ENCODE measurements at places on chromosomes 16 and 17. TPM values are rescaled to one million over a fixed set of nuclear protein-coding genes. Genes with fewer than 3 reads are reported as not detected.

- peak overlapping the region; percentile 51 for H3K27ac ChIP-seq
- no peaks in the 10 kb centered on the region for H3K27me3 ChIP-seq
- H3K36me3 ChIP-seq, result peaks cover 17% of the 10 kb centered on the region
- no peak for DNase-seq
- no peak overlapping the region for H3K4me3 ChIP-seq
These were observed 9.3 kb downstream of the HS3ST3A1 start for GRCh38 chr17:13592427-13592826.

Gene NOL3
- 7.0 TPM for total RNA-seq

- H3K36me3 ChIP-seq, result no peaks in the 10 kb centered on the region
- H3K27me3 ChIP-seq, result no peaks in the 10 kb centered on the region
- no peak for DNase-seq
- H3K4me3 ChIP-seq, result no peak overlapping the region
These were observed 182.3 kb upstream of the GSE1 start for GRCh38 chr16:85430523-85431421.

Gene PLCG2
- 8.6 TPM for total RNA-seq

- H3K36me3 ChIP-seq, result peaks cover 51% of the 10 kb centered on the region
- no peaks in the 10 kb centered on the region for H3K4me1 ChIP-seq
- H3K27ac ChIP-seq, result no peak overlapping the region
- H3K27me3 ChIP-seq, result no peaks in the 10 kb centered on the region
These were observed 13.9 kb downstream of the EIF4A3 start for GRCh38 chr17:80132906-80133625.

DNA sequence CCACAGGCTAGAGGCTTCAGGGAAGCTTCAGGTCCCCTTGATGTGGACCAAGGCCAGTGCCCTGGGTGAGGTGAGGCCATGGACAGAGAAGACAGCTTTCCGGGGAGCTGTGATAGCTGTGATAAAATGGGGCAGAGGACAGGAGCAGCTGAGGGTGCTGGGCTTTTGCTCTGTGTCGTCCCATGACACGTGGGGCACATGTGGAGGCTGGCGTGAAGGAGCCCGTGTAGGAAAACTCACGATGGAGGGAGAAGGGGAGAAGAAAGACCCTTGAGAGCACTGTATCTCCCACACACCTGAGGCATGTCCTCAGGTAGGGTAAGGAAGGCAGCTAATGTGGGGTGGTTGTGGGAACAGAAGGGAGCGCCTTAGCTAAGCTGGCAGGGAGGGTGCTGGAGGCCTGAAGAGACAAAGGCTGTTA is 21.3 kb downstream of the B9D1 start:
- no peak overlapping the region for H3K27ac ChIP-seq
- H3K36me3 ChIP-seq, result no peaks in the 10 kb centered on the region
- no peak for DNase-seq
- no peaks in the 10 kb centered on the region for H3K27me3 ChIP-seq

Gene MPV17L
- 0.11 TPM for total RNA-seq

- H3K27me3 ChIP-seq, result no peaks in the 10 kb centered on the region
- H3K4me3 ChIP-seq, result peak overlapping the region; percentile 27
- peak; percentile 77 for DNase-seq
- peaks cover 66% of the 10 kb centered on the region for H3K4me1 ChIP-seq
- peak overlapping the region; percentile 85 for H3K27ac ChIP-seq
These were observed 4.4 kb downstream of the KDM6B start for GRCh38 chr17:7838090-7839075.

DNA sequence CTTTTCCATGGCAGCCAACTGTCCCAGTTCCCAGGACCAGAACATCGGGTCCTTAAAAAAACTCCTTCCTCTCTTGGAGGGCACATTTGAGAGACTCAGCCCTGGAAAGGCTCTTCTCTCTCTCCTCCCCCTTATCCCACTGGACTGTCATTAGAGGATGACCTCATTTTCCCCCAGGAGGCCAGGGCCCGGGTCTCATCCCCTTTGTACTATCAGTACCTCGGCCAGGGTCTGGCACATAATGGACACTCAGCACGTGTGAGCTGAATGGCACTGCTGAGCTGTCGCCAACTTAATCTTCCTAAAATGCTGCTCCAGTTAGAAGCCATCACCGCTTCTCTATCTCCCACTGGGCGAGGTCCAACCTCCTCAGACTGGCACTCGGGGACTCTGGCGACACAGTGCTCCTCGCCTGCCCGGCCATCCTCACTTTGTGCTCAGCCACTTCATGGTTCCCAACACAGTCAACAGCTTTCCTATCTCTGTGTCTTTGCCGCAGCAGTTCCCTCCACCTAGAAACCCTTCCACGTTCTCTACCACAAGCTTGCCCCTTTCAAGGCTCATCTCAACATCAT is 3.6 kb upstream of the RHBDL3 start:
- no peak overlapping the region for H3K4me3 ChIP-seq
- H3K36me3 ChIP-seq, result no peaks in the 10 kb centered on the region
- H3K27me3 ChIP-seq, result peaks cover 64% of the 10 kb centered on the region

Gene CDH16
- not detected for total RNA-seq

GRCh38 chr17:68851890-68852289 is 103.3 kb downstream of the ABCA8 start:
- no peak for DNase-seq
- H3K27ac ChIP-seq, result no peak overlapping the region
- no peaks in the 10 kb centered on the region for H3K27me3 ChIP-seq
- H3K36me3 ChIP-seq, result no peaks in the 10 kb centered on the region

Gene KRT36
- not detected for total RNA-seq

Gene AARSD1
- 56.8 TPM for total RNA-seq

GRCh38 chr16:57648581-57649442 is 19.3 kb upstream of the ADGRG3 start:
- DNase-seq, result peak; percentile 91
- H3K4me3 ChIP-seq, result no peak overlapping the region
- H3K36me3 ChIP-seq, result no peaks in the 10 kb centered on the region
- H3K4me1 ChIP-seq, result peaks cover 13% of the 10 kb centered on the region
- no peak overlapping the region for H3K27ac ChIP-seq
- peaks cover 5% of the 10 kb centered on the region for H3K27me3 ChIP-seq

DNA sequence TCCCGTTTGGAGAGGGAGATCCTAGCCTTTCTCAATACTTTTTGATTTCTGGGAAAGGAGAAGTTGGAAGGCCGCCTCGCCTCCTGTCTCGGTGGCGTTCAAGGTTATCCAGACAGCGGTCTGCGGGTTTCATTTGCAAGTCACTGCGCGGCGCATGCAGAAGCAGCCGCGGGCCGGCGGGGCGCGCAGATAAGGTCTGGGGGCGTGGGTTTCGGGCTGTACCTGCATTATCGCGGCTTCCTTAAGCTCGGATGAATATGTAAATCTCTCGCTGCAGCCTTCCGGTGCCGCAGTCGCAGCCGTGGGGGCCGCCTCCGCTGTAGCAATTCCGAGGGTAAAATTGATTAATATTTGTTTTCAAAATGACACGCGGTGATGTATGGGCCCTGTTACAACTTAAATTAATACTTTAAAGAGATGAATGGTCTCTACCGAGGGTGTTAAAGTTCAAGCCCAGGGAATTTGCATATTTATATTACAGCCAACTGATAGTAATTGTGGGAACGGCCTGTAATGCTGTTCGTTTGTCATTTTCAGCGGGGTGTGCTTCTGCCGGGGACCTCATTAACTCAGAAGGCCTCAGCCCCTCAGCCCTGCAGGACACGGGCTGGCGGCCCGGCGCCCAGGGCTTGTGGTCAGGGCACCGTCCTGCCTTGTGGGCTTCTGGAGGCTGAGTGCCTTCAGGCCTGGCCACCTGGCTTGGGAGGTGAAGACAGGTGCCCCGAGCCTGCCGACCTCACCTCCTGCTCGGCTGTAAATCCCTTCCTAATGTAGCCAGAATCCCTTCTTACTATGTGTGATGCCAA is 99.4 kb downstream of the CYLD start:
- no peaks in the 10 kb centered on the region for H3K36me3 ChIP-seq
- peaks cover 19% of the 10 kb centered on the region for H3K4me1 ChIP-seq
- H3K27ac ChIP-seq, result peak overlapping the region; percentile 51
- peak; percentile 78 for DNase-seq

- no peak overlapping the region for H3K27ac ChIP-seq
- DNase-seq, result no peak
- no peak overlapping the region for H3K4me3 ChIP-seq
These were observed 25.0 kb downstream of the WIPI1 start for GRCh38 chr17:68432086-68432864.

DNA sequence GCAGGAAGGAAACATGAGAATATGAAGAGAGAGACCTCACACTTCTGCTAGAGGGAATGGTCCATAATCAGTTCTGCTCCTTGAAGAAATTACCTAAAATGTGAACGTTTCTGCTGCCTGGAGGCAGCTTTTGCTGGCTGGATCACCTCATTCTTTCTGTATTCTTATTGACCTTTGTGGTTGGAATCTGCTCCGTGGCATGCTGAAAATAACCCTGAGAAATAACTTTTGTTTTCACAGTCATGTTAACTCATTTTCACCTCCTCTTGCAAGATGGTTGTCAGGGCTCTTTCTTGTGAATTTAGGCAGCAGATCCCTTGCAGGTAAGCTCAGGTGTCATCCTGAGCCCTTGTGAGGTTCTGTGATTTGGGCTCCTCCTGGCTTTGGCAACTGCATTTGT is 70.2 kb downstream of the IRF8 start:
- no peaks in the 10 kb centered on the region for H3K36me3 ChIP-seq
- DNase-seq, result no peak
- no peaks in the 10 kb centered on the region for H3K4me1 ChIP-seq
- no peaks in the 10 kb centered on the region for H3K27me3 ChIP-seq

GRCh38 chr17:1272701-1273100 is 2.5 kb downstream of the BHLHA9 start:
- H3K27me3 ChIP-seq, result peaks cover 8% of the 10 kb centered on the region
- H3K27ac ChIP-seq, result no peak overlapping the region
- H3K36me3 ChIP-seq, result no peaks in the 10 kb centered on the region
- H3K4me3 ChIP-seq, result no peak overlapping the region
- peaks cover 2% of the 10 kb centered on the region for H3K4me1 ChIP-seq
- DNase-seq, result no peak

GRCh38 chr16:8739989-8740704 is 57.3 kb downstream of the TMEM186 start:
- H3K36me3 ChIP-seq, result no peaks in the 10 kb centered on the region
- H3K4me3 ChIP-seq, result no peak overlapping the region
- H3K27me3 ChIP-seq, result peaks cover 29% of the 10 kb centered on the region
- no peak overlapping the region for H3K27ac ChIP-seq
- no peak for DNase-seq

- no peak overlapping the region for H3K27ac ChIP-seq
- H3K4me1 ChIP-seq, result no peaks in the 10 kb centered on the region
- peaks cover 43% of the 10 kb centered on the region for H3K36me3 ChIP-seq
- H3K27me3 ChIP-seq, result no peaks in the 10 kb centered on the region
These were observed 83.3 kb downstream of the ABHD15 start for GRCh38 chr17:29483503-29483902.

GRCh38 chr16:24041834-24042631 is 206.2 kb downstream of the PRKCB start:
- H3K4me3 ChIP-seq, result no peak overlapping the region
- peaks cover 89% of the 10 kb centered on the region for H3K36me3 ChIP-seq
- H3K4me1 ChIP-seq, result no peaks in the 10 kb centered on the region
- DNase-seq, result peak; percentile 76
- H3K27ac ChIP-seq, result no peak overlapping the region

DNA sequence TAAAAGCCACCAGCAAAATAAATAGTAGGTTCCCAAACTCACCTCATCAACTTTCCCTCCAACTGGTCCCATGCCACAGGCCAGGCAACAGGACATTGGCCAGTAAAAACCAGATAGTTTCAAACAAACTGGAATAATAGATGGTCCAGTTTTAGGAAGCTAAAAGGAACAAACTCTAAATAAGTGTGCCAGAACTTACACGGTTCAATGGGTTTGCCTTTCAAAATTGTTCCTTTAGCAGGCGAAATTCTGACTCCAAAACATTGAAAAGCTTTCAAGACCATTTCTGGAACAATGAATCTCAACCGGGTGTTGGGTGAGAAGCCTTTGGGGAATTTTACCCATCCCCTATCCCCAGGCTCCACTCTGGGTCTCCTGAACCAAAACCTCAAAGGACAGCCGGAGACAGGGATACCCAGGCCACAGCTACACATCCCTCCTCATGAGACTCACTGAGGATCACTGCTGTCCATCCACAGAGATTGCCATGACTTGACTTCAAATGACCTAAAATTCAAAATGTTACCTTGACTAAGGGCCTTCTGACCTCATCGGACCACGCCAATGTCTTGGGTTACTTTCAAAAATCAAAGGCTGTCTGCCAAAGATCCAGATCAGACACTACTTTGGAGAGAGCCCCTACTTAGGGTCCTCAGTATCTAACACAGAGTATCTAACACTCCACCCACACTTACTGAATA is 13.0 kb downstream of the AXIN2 start:
- H3K27ac ChIP-seq, result no peak overlapping the region
- H3K4me3 ChIP-seq, result no peak overlapping the region
- no peaks in the 10 kb centered on the region for H3K4me1 ChIP-seq
- no peaks in the 10 kb centered on the region for H3K36me3 ChIP-seq
- no peaks in the 10 kb centered on the region for H3K27me3 ChIP-seq

DNA sequence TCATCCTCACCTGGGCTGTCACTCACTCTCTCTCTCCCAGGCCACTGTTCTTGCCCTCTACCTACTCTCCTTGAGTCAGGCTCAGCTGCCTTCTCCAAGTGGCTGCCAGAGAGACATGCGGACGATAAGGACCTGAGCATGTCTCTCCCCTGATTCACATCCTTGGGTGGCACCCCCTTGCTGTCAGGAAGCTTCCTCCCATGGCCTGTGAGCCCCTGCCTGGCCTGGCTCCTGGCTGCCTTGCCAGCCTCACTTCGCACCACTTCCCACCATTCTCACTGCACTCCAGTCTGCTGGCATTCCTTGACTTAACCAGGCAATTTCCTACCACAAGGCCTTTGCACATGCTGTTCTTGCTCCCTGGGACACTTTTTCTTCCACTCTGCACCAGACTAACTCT is 2.7 kb upstream of the ALDH3A1 start:
- no peaks in the 10 kb centered on the region for H3K4me1 ChIP-seq
- no peak overlapping the region for H3K4me3 ChIP-seq
- H3K36me3 ChIP-seq, result no peaks in the 10 kb centered on the region
- H3K27ac ChIP-seq, result no peak overlapping the region
- DNase-seq, result no peak

Gene DNASE1L2
- total RNA-seq, result 2.7 TPM

Gene SLC13A5
- 0.09 TPM for total RNA-seq

DNA sequence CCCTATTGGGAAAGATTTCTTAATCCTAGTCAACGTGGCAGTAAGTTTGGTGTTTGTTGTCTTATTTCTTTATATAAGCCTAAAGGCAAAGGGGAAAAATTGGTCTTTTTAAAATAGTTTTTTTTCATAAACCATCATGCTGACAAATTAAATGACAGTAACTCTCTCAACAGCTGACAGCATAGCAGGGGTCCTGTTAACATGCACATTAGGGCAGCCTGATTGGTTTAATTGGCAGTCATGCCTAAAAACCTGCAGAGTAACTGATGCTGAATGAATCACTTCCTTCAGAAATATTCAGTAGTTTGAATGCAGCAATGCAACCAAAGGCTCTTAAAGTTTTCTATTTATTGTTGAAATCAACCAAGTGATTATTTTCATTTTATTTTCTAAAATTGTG is 85.4 kb downstream of the ITFG1 start:
- no peak overlapping the region for H3K27ac ChIP-seq
- H3K36me3 ChIP-seq, result peaks cover 24% of the 10 kb centered on the region
- no peaks in the 10 kb centered on the region for H3K4me1 ChIP-seq
- no peaks in the 10 kb centered on the region for H3K27me3 ChIP-seq

Data from K562 (cell line).